ENCODE measurements at places on chromosomes 16 and 17.

DNA sequence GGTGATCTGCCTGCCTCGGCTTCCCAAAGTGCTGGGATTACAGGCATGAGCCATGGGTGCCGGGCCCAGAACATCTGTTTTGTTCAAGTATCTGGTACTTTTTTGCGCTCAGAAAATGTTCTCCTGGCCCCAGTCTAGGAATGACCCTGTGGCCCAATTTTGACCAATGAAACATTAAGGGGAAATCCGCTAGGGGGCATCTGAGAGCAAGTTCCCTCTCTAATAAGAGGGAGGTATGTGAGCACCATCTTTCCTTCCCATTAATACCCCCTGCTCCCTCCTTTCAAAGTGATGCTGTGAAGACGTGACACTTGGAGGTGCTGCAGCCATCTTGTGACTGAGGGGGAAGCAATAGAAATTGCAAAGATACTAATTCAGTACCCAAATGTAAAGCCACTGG, 16.5 kb upstream of the CLEC3A start:
- DNase-seq: no peak

- DNase-seq: no peak
Observed at GRCh38 chr16:17331991-17332390, 138.8 kb downstream of the XYLT1 start.

GRCh38 chr16:19384656-19385055, 33.0 kb upstream of the TMC5 start:
- no peak for DNase-seq

GRCh38 chr16:15777533-15778203, 79.2 kb downstream of the MYH11 start:
- no peak for DNase-seq

DNA sequence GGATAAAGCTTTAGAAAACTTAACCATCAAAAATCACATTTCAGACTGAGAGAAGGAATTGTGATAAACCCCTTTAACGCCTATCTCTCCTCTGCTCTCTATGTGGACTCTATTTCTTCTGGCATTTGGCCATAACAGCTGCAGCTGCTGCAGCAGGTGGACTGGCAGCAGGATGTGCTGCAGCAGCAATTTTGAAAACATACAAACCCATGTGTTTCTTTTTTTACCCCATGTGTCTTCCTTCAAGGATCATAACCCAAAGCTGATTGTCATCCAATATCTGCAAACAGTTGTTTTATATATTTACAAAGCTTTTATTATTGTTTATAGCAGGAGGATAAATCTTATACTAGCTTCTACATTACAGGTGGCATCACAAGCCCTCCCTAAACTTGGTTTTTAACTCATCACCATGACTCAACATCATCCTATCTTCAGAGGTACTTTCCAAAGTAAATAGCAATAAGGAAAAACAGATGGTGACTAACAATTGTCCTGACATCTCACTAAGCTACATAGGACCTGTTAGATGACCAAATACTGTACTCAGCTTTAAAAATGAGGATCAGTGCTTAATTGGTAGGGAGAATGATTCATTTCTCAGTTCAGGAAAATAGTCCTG, 14.5 kb upstream of the KRTAP9-2 start:
- DNase-seq: no peak

DNA sequence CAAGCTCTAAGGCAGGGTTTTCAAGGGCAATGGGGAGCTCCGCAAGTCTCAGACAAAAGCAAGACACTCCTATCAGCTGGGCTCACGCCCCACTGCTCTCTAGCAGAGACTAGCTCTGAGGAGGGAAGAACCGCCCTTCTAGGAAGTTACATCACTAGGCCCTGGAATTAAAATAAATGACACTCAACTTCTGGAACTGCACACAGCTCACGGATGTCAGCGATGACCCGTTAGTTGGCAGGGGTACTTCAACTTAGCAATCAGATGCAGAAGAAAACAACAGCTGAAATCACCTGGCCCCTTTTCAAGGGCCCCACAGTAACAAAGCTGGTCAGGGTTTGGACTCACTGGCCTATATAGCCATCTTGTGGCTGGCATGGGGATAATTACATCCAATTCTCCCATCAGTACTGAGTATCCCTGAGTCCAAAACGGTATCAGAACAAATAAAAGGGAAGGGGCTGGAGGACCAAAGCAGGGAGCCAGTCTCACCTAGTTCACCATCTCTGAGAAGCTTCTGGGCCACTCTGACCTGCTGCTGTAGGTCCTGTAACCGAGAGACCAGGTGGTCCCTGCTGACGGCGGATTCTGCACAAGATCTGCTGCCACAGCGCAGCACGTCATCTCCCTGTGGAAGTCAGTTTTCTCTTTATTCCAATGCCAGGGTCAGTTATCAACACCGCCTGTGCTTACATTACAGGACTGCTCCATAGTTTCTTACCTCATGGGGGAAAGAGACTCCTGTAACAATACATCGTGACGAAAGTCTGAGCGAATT, 22.2 kb downstream of the SERPINF1 start:
- peak; percentile 9 for DNase-seq

DNA sequence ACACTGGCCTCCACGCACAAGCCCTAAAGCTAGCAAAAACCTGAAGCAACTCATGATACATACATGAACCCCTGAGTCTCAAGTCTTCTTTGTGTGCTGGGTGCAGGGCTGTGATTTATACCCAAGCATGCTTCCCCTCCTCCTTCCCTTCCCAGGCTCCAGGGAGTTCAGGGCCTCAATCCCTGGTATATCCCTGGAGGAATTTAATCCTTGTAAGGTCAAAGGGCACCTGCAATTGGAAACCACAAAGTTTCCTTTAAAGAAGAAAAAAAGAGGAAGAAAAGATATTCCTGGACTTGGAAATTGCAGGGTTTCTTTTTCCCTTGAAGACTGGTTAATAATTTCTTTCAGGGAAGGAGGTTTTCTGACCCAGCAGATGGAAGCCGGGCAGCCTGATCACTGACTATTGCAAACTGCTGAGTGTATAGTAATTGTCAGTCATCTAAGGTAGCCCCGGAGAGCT, 182.3 kb downstream of the AATF start:
- DNase-seq: no peak

- DNase-seq: no peak
Observed at GRCh38 chr17:62891659-62892058, 74.4 kb upstream of the TANC2 start.

- DNase-seq: no peak
Observed at GRCh38 chr16:50718761-50719400, 23.0 kb upstream of the CYLD start.

GRCh38 chr17:9002606-9003354, 18.5 kb upstream of the NTN1 start:
- no peak for DNase-seq

DNA sequence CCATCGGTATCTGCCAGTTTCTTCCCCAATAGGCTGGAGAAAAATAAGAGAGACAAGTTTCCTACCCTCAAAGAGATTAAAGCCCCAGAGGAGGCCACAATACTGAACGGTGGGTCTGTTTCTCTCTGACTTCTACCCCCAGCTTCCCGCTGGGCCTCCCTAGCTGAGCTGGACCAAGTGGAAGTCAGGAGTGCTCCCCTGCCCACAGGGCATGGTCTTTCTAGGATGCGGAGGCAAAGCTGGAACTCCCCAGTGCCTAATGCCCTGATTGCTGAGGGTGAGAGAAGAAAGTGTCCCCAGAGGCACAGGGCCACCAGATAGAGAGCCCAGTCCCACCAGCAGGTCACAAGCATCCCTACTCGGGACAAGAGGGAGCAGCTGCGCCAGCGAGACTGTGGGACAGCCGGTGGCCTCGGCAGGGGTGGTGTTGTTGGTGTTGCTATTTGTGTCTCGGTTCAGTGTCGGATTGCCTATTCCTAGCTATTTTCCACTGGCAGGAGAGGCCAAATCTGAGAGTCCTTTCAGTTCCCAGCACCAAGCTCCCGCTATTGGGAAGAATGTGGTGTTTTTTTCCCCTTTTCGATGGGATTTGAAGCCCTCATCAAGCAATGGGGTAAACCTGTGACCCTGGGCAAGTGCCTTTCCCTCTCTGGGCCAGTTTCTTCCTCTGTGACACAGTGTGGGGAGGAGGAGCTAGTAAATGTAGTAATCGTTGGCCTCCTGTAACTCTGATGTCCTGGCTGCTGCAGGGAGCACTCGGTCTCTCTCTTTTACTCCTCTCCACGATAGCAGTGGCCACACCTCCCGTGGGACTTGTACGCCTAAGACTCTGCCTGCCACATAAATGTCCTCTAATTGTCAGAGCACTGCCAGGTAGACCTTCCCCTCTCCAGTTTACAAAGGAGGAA, 22.5 kb upstream of the TBX2 start:
- no peak for DNase-seq

- no peak for DNase-seq
Observed at GRCh38 chr17:15914400-15915170, 30.3 kb upstream of the ADORA2B start.

GRCh38 chr17:38605411-38605840, 326 bp downstream of the SRCIN1 start:
- DNase-seq: no peak

DNA sequence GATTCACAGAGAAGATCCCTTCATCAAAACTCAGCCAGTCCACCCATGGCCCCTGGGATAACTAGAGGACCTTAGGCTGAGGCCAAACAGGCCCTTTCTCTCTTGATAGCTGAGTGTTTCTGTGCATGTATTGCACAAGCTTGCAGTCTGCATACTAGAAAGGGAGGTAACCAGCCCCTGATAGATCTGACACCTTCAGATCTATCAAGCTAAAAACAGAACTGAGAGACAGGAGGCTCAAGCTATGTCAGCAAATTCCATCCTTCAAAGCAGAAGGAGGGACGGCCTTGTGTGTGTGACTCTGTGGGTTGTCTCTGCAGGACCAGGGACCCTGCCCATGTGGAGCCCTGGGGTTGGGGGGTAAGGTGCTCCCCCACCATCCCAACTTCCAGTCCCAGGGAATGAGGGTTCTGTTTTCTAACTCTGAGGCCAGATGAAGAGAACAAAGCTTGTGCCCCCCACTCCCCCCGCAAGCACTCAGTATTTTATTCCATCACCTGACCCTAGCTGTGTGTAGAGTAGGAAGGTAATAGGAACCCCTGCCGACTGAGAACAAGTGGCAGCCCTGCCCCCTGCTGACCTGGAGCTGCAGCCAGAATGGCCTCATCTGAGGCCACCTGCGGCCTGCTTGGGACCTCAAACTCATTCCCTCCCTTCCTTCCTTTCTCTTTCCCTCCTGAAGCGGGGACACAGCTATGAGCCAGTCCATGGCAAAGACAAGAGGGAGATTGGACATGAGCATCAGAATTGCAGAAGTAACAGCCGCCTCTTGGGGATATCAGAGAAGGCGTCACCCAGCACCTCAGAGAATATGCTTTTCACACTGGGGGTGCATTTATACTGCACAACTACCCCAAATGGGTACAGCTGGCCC, 63.8 kb downstream of the SMPD3 start:
- no peak for DNase-seq

GRCh38 chr17:82245134-82246039, 16.5 kb downstream of the SLC16A3 start:
- DNase-seq: no peak

GRCh38 chr16:86584071-86584685, 5.8 kb downstream of the FOXL1 start:
- DNase-seq: no peak

DNA sequence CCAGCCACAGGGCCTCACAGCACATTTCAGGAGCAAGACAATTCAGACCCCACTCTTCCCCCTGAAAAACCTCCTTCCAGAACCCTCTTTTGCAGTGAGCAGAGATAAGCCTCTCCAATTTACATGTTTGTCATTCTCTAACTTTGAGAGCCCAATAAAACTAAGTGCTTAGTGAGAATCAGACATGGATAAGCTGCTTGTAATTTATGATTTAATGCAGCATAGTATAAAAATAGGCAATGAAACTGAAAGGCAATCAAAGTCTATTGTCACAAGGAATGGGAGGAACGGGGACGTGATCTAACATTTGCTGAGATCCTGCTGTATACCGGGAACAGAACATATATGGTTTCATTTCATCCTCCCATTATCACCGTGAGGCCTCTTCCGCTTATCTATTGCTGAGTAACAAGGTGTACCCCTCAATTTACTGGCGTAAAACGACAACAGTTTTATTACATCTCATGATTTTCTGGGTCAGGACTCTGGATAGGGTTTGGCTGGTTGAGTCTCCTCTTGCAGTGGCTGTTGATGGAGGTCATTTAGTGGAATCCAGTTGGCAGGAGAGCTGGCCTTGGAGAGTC, 597.4 kb downstream of the MAF start:
- no peak for DNase-seq

Data from T1000 (cell line).